Heart left ventricle (tissue), 16 donors: ENCODE measurements at places on chromosomes 7 and 10. TPM values are rescaled to one million over a fixed set of nuclear protein-coding genes. Genes with fewer than 3 reads are reported as not detected.

The NPSR1 gene
- total RNA-seq = not detected

The TRIM50 gene
- not detected for total RNA-seq

The MAGI2 gene
- total RNA-seq = 3.8 TPM

The NFE2L3 gene
- 0.75 TPM for total RNA-seq

The GLCCI1 gene
- 10.8 TPM for total RNA-seq

The CADPS2 gene
- total RNA-seq = 18.2 TPM
